GM12892 (cell line): ENCODE measurements at places on chromosomes 2 and 18.

- no peak for DNase-seq
Observed at GRCh38 chr2:69561101-69561500, 82.4 kb downstream of the AAK1 start.

- no peak for DNase-seq
Observed at GRCh38 chr2:159933040-159933726, 129.2 kb downstream of the PLA2R1 start.

GRCh38 chr2:62254424-62255266 lies 58.7 kb downstream of the B3GNT2 start:
- no peak for DNase-seq

DNA sequence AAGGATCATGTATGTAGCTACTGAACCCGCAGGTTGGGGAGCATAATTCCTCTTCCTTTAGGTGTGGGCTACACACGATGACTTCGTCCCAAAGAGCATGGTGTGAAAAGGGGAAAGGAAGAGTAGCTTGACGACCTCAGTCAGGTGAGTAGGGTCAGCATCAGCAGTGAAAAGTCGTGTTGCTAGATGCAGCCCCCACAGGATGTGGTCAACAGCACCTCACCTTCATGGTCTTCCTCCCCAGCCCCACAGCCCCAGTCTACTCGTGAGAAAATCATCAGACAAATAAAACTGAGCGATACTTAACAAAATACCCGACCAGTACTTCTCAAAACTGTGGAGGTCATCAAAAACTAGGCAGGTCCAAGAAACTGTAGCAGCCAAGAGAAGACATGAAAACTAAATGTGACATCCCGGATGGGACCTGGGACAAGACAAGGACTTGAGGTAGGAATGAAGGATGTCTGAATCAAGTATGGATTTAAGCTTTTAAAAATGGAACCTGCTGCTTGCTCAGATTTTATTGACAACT lies 77.5 kb upstream of the NFATC1 start:
- DNase-seq = no peak

DNA sequence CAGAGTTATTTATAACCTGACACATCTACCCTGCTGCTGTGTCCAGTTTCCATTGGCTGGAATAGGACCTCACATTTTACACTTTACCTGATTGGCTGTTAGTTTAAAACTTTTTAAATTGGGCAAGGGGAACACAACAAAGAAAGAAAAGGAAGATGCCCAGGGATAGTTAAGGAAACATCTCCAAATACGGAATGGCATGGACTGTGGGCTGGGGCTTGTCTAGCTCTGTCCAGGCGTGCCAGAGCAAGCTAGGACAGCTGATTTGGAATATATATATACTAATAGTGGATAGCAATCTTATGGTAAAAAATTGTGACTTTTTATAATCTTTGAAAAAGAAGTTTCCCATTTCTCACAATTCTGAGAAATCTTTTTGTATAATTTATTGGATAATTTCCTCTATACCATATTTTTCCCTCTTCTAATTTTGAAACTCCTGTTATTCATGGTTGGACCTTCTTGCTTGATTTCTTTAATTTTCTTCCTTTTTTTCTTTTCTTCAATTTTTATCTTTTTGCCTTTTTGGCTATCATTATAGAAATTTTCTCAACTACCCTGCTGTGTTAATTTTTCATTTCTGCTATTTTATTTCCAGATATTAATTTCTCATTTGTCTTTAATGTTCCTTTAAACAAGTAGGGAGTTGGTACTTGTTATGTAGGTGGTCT lies 55.9 kb downstream of the COMMD1 start:
- no peak for DNase-seq

DNA sequence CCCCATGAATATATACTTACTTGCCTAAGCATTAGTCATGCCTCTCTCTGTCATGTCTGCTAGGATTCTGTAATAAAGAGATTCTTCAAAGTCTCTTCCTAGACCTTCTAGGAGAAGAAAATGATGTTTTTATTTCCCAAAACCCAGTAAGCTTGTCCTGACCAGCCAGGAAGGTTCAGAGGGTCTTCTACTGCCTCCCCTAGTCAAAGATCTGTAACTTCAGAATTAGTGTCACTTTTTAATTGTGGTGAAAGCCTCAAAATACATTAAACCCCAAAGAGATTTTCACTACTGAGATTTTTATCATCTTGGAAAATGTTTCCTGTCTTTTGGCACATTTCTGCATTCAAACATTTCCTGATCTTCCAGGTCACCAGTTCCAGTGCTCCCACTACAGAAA lies 232.9 kb upstream of the STK17B start:
- no peak for DNase-seq

- no peak for DNase-seq
Observed at GRCh38 chr2:51212374-51212773, 180.4 kb upstream of the NRXN1 start.

- DNase-seq = no peak
Observed at GRCh38 chr2:69594341-69594740, 49.2 kb downstream of the AAK1 start.

- no peak for DNase-seq
Observed at GRCh38 chr2:180707884-180708205, 272.6 kb upstream of the UBE2E3 start.

DNA sequence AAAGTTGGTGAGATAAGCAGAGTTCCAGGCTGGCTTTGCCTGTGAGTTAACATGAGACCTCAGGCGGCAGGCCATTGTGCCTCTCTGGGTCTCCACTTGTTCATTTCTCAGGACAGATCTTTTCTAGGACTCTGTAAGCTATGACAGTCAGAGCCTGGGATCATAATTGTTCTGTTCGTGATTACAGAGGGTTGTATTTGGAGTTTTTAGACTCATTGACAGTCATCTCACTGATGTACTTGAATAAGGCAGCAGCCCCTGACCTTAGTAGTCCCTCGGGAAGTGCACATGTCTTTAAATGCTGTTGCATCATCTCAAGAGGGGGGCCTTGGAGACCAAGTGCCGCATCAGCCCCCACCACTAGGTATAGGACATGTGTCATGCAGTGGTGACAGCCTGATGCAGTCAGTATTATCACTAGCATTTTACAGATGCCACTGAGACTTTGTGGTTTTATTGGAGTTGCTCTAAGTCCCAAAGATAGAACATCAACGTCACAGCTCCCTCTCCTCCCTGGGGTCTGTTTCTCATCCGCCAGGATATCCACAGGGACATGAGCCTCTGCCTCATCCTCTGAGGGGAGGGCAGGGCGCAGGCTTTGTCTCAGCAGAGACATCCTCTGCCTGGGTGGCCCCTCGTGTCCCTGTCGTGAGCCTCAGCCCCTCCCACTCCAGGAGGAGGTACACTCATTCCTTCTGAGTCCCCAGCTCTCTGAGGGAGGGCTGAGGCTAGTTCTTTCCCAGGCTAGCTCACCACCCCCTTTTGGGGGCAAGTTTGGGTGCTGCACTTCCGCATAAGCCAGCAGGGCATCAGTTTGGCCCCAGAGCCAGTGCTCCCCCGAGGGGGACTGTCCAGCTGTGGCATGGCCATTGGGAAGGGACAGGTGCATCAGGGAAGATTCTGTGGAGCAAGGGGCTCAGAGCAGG lies 14.1 kb downstream of the GLI2 start:
- DNase-seq = no peak

DNA sequence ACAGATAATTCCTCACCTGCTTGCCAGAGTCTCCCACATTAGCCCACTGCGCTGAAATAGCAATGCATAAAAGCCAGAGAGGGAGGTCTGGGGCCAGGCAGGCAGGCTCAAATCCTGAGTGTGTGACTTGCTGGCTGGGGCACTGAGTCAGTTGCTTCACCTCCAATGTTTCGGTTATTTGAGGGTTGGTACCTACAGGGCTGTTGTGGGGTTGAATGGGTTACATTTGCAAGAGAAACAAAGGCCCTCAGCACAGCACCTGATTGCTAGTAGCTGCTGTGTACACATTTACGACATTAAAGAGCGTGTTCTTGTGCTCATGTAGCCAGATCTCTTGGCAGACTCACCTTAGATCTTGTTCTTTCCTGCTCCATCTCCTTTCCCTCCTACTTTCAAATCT lies 34.1 kb upstream of the FAM110C start:
- no peak for DNase-seq

GRCh38 chr18:13271302-13271911 lies 52.8 kb downstream of the LDLRAD4 start:
- DNase-seq = no peak

GRCh38 chr18:56224669-56225561 lies 413.5 kb downstream of the TXNL1 start:
- no peak for DNase-seq

- DNase-seq = no peak
Observed at GRCh38 chr2:216994353-216994854, 134.5 kb upstream of the TNP1 start.

GRCh38 chr18:2442726-2443275 lies 128.5 kb downstream of the METTL4 start:
- no peak for DNase-seq
